ENCODE measurements at places on chromosomes 1 and 21.

- no peak for DNase-seq
Observed at GRCh38 chr1:53163291-53163768, 20.9 kb upstream of the SLC1A7 start.

DNA sequence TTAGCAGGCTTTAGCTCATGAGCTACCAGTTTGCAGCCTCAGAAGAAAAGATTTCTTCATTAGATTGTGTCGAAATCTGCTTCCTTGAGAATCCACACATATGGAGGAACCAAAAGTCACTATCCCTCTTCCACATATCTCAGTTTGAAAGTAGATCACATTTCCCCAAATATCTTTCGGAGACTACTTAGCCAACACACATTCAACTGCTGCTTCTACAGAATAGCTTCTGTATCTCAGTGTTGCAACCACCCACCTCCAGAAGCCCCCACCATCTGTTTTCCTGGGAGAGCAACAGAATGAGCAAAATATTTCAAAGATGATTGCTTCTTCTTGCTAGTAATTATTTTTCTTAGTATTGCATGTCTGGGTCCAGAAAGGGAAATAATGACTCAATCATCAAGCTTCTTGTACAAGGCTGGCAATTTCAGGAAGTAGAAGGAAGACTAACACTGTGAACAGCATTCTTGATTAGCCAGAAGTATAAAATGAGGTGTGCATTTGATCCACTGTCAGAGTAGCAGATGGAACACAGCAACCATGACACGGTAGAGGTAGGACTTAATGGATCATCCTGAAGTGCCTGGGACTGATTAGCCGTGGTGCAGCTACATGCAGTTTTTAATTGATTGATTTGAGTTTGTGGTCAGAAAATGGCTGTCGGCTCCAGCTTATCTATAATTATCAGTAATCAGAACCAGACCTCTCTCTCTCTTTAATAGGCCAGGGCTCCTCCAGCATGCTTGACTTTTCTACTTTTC is 24.9 kb downstream of the ZC3H11B start:
- no peak for DNase-seq

DNA sequence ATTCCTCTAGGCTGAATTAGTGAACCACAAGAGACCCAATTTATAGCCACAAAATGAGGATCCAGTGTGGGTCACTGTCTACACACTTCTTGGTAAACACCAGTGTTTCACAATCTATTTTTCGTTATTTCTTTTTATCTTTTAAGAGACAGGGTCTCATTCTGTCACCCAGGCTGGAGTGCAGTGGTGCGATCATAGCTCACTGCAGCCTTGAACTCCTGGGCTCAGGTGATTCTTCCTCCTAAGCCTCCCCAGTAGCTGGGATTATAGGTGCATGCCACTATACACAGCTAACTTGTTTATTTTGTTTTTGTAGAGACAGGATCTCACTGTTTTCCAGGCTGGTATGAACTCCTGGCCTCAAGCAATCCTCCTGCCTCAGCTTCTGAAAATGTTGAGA is 29.3 kb upstream of the SLC45A3 start:
- no peak for DNase-seq

DNA sequence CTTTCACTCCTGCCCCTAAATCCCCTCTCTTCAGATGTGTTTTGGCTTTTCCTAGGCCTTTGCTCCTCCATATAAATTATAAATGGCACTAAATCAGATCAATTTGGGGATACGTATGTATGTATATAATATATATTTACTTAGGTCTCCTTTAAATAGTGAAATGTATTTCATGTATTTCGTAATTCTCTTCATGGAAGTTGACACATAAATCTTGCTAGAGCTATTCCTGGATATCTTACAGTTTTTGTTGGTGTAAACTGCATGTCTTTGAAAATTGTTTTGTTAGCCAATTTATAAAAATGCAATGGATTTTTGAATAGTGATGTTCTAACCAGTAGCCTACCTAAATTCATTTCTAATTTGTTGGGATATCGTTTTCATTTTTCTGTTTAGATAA is 9.0 kb downstream of the RPF1 start:
- no peak for DNase-seq

DNA sequence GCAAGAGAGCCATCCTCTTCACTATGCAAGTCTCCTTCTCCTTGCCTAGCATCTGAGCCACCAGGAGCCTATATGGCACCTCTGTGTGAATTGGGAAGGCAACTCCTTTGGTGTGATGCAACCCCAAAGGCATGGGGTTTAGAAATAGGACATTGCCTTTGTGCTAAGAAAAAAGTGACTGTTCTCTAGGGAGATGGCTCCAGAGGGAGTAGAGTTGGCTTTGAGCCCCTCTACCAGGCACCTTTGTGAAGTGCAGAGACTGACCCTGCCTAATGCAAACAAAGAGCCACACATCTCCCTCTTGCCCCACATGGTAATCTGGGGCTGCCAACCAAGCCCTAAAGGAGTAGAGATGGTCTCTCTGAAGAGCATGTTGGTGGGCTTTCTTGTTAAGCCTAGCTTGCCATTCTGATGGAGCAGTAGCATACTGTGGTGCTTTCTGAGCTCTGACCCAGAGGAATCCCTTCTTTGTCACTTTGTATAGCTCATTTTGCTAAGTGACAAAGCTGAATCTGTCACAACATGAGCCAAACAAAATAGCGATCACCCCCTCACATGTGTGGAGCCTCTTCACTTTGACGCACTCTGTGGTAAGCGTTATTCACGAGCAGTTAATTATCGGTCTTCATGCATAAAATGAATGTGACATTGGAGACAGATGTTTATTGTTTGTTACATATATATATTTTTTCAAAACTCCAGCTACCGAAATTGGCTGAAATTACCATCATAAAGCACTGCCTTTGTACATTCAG is 74.4 kb downstream of the RWDD3 start:
- no peak for DNase-seq

DNA sequence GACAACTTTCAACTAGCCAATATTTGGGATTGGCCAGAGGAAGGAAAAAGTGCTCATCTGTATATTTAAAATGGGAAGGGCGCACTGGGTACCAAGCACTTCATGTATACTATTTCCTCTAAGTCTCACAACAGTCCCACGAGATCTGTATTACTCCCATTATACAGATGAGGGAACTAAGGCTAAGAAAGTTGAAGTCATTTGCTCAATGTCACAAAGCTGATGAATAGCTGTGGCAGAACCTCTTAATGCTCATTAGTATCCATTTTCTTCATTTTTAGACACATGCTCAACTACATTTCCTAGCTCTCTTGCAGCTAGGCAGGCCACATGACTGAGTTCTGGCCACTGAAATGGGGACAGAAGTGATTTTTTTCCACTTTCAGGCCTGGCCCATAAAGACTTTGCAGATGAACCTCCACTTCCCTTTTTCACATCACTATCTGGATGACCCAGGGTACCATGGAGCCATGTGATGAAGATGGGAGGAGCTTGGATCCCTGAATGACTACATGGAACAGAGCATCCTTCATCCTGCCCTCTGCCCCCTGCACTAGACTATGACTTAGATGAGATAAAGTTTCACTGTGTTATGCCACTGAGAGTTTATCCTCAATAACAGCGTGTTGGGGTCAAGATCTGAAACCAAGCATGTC is 31.8 kb downstream of the ATF3 start:
- DNase-seq = no peak

- no peak for DNase-seq
Observed at GRCh38 chr1:85628791-85629531, 48.4 kb downstream of the CCN1 start.
